Activated CD4-positive, alpha-beta T cell treated with anti-CD3 and anti-CD28 coated beads for 48 hours (primary cell): ENCODE measurements at places on chromosomes 3 and 15.

DNA sequence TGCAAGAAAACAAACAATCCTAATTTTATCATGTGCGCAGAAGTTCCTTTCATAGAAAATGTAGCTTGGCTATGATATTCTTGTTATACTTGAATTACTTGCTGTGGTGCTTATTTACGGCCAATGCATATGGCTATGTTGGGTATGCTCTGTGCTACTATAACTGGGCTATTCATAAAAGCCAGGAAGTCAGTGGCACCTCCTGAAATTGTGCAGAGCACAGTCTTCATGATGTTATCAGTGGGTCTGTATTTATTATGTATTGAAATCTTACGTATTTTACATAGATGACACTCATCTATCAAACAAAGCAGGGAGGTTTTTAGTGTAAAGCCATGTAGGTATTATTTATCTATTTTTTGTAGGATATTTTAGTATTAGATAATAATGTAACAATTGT lies 196.5 kb upstream of the NAALADL2 start:
- DNase-seq: no peak

DNA sequence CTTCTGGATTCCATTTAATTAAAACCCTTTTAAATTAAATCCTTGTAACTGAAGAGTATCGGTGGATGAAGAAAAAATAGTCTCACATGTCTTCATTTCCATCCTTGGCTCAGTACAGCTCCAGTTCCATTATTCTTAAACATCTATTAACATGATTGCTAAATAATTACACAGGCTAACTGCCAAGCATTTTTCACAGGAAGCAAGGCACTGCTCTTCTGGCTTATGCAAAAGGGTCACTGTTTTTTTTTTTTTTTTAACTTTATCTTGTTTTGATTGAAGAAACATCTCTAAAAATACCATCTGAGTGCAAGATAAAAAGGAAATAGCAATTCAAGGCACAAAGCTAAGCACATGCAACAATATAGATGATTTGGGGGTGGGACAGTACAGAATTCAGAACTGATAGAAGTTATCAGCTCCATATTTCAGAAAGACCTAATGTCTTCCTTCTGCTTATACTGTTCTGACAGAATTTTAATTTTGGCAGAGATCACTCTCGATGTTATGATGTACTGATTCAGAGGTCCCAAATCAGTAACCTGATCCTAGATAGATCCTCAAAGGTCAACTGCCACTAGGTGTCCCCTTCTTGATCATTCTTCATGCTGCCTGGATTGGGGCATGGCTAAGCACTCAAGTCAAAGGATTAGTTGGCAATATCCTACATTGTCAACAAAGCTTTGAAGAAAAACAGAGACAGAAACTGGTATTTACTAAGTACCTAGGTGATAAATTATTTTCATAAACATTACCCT lies 57.8 kb upstream of the ACTC1 start:
- DNase-seq: no peak

DNA sequence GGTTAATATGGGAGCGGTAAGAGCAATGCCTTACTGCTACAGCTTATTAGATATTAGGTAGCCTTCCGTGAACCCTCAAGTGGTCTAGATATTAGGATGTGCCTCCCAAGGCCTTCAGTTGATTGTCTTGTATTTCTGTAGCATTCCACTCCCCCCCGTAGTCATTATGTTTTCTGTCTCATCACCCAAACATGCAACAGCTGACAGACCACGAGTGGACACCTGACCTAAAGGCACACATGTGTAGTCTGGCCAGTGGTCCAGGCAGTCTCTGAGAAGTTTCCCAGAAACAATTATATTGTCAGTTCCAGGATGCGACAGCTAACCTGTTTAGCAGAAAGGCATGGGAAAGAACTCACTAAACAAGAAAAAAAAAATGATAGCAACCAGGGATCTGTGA lies 1000.9 kb downstream of the AGBL1 start:
- no peak for DNase-seq

DNA sequence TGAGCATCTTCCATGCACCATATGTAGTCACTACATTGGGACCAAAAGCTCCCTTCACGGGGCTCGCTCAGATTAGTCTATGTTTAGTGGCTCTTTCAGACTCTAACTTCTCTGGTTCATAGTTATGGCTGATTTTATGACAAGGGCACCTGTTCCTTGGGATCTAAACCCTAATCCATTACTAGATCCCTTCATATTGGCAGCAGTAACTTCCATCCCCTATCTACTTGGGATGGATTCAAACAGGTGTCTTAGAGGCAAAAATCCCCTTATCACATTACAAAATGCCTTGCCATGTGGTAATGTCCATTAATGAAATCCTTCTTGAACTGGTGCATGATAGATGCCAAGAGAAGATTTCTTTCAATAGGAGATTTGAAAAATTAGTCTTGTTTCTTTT lies 96.7 kb upstream of the TP63 start:
- no peak for DNase-seq

DNA sequence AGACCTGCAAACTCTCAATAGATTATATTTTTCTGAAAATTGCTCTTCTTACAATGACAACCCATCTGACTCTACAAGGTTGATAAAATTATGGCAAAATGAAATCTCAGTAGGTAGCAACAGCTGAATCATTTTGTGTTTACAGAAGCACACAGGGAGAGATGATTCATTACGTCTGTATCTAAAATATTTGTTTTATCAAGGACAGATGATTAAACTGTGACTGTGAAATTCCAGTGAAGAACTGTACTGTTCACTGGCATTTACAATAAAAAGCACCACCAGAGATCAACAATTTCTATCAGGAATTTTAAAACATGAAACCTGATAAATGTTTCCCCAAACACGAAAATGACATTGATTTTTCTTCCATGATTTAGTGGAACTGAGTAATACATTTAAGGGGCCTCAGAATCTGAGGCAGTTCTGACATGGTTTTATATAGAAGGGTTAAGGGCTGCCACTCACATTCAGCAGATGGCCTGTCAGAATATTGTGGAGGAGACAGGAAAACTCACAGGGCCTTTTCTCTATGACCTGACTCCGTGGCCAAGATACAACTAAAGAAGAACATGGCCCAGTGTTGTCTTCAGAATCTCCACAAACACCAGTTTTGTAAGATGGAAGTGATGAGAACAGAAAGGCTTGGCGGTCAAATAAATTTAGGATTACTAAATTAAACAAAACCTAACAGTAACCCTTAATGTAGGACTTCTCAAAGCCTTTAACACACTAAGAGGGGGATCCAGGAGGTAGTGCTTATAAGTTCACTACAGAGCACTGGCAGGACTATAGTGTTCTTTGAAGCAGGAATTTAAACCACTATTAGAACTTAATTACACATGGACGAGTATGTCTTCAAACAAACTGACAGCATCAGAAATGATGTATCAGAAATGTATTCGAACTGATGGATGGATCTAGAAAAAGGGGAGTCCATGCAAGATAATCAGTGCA lies 25.9 kb downstream of the RAD18 start:
- DNase-seq: no peak

DNA sequence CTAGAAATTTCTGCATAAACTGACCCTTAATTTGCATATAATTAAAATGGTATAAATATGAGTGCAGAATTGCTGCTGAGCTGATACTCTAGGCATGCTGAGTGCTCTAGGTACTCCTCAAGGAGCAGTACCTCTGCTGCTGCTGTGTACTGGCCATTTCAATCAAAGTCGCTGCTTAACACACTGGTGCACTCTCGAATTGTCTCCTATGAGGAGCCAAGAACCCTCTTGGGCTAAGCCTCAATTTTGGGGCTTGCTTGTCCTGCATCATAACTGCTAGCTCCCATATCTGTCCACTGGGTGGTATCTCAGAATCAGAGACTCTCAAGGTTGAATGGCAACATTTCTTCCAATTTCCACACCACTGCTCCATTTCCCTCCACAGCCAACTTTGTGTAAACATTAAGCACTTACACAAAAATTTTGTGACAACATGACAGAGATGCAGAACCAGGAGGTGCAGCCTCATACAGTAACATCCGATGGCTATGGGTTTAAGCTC lies 82.5 kb downstream of the XXYLT1 start:
- DNase-seq: no peak

GRCh38 chr3:43996379-43997301 lies 245.0 kb upstream of the TOPAZ1 start:
- peak; percentile 41 for DNase-seq

DNA sequence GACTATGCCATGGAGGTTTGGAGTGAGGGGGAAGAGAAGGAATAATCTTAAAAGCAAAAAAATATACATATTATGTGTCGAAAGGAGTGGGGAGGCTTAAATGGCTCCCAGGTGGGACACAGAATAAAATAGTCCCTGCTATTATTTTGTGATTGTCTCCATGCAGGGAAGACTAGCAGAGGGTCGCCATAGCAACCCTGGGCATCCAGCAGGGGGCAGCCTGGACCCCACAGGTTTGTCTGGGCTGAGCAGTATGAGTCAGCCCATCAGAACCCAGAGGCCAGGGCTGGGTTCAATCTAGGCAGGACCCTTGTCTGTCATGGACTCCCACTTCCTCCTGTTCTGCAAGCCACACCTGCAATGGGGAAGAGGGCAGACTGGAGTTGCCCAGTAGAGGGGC lies 17.6 kb upstream of the LINGO1 start:
- peak; percentile 34 for DNase-seq

DNA sequence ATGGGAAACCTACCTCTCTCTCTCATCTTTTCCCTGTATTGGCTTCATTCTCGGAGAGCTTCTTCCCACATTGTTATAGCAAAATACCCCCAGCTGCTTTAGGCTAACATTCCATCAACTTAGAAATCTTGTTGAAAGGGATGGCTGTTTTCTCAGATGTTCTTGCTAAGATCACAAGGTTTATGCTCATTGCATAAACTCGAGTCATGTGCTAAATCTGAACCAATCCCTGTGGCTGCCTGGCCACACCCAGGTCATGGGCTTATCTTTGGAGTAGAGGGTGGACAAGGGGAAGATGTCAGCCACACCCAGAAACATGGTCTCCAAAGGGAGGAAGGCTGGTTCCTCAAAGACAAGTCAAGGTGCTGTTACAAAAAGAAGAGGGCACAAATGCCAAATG lies 150.6 kb upstream of the UMPS start:
- no peak for DNase-seq

GRCh38 chr15:62472616-62473299 lies 307.7 kb upstream of the C2CD4B start:
- no peak for DNase-seq

GRCh38 chr3:126211569-126211968 lies 31.2 kb upstream of the ALDH1L1 start:
- no peak for DNase-seq

GRCh38 chr3:50155491-50155878 lies 361 bp downstream of the SEMA3F start:
- DNase-seq: no peak

DNA sequence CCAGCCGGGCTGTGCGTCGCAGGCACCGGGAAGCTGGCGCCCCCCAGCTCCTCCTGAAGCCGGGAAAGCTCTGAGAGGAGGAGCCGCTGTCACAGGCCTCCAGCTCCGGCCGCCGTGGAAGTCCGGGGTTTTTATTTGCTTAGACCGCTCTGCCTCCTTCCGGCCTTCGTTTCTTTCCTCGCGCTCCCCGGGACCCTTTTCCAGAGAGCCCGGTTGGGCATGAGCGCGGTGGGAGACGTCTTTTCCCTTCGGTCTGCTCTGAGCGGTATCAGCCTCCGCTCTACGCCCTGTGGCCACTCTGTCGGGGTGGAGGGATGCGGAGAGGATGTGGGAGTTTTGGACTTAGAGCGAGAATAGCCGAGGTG lies 559 bp downstream of the SENP5 start:
- peak; percentile 31 for DNase-seq

- DNase-seq: no peak
Measured at GRCh38 chr3:11909726-11910125, 63.0 kb upstream of the TAMM41 start.

DNA sequence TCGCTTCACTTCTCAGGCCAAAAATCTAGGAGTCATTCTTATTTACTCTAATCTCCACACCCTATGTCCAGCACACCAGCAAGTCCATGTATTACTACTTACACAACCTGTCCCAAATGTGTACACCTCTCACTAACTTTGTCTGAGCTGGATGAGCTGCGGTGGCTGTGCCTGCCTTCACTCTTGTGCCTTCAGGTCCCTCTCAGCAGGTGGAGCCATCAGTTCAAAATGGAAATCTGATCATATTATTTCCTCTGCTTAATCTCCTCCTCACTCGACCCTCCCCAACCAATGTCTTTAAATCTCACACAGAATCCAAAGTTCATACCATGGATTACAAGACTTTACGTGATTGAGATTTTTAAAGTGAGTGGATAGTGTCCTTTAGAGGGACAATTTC lies 82.8 kb downstream of the SSR3 start:
- DNase-seq: no peak

DNA sequence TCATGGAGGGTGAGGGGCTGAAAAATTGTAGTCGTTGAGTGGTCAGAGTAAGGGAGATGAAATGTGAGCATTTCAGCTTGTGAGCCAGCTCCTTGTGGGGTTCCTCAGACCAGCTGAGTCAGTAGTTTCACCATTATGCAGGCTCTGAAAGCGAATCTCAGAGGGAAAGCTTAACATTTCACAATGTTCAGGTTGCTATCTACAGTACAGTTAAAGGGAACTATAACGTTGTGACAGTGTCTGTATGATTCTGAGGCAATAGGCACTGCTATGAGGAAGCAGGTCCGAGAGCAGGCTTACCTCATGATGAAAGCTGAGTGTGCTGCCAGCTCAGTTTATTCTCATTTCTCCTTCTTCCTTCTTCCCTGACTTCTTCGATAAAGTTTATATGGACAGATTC lies 469.6 kb downstream of the EDEM1 start:
- no peak for DNase-seq

- no peak for DNase-seq
Measured at GRCh38 chr3:37671926-37672325, 189.8 kb upstream of the CTDSPL start.

DNA sequence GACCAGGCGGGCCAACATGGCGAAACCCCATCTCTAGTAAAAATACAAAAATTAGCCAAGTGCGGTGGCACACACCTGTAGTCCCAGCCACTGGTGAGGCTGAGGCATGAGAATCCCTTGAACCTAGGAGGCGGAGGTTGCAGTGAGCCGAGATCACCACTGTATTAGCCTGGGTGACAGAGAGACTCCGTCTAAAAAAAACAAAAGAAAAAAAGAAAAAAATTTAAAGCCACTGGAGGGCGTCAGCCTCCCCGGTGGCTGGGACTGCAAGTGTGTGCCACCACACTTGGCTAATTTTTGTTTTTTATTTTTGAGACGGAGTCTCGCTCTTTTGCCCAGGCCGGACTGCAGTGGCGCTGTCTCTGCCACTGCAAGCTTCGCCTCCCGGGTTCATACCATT lies 7.9 kb downstream of the RTF1 start:
- DNase-seq: no peak

DNA sequence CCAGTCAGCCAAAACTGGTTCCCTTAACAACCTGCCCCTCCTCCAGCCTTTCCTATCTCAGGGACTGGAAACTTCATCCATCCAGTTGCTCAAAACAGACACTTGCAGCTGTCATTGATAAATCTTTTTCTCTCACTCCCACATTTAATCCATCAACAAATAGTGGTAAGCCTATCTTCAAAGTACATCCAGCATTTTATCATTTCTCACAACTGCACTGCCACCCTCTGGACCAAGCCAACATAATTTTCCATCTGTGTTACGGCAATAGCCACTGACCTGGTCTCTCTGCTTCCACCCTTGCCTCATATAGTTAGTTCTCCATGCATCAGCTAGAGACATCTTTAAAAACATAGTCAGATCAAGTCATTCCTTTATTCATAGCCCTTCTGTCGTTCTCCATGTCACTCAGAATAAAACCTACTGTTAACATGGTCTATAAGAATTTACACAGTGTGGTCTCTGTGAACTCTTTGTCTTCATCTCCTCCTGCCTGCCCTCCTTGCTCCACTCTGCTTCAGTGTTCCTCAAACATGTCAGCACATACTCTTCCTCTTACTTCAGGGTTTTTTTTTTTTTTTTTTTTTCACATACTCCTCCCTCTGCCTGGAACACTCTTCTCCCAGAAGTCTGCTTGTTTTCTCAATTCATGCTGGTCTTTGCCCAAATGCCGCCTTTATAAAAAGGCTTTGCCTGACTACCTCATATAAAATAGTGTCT lies 102.5 kb upstream of the COL6A5 start:
- no peak for DNase-seq
